DND-41 (cell line): ENCODE measurements at places on chromosomes 5 and 9.
A peak's percentile ranks its signal among the peaks of the same experiment; 100 is the strongest.

- H3K27ac ChIP-seq = no peak overlapping the region
- H3K27me3 ChIP-seq = no peaks in the 10 kb centered on the region
- no peak for DNase-seq
These were observed 58.5 kb downstream of the DCP2 start for GRCh38 chr5:113035096-113035495.

- H3K4me3 ChIP-seq = no peak overlapping the region
- no peaks in the 10 kb centered on the region for H3K36me3 ChIP-seq
- peak; percentile 45 for DNase-seq
- H3K27me3 ChIP-seq = no peaks in the 10 kb centered on the region
- no peak overlapping the region for H3K27ac ChIP-seq
- no peaks in the 10 kb centered on the region for H3K4me1 ChIP-seq
These were observed 4.4 kb upstream of the IL3 start for GRCh38 chr5:132055808-132056609.

GRCh38 chr9:84950879-84951811 is 281.6 kb downstream of the NTRK2 start:
- DNase-seq = no peak
- no peaks in the 10 kb centered on the region for H3K27me3 ChIP-seq
- no peak overlapping the region for H3K27ac ChIP-seq
- no peak overlapping the region for H3K4me3 ChIP-seq
- no peaks in the 10 kb centered on the region for H3K4me1 ChIP-seq
- no peaks in the 10 kb centered on the region for H3K36me3 ChIP-seq

- no peak overlapping the region for H3K27ac ChIP-seq
- no peaks in the 10 kb centered on the region for H3K4me1 ChIP-seq
- H3K36me3 ChIP-seq = no peaks in the 10 kb centered on the region
- no peak for DNase-seq
These were observed 83.9 kb upstream of the CXCL14 start for GRCh38 chr5:135662683-135663082.

- no peak for DNase-seq
- no peaks in the 10 kb centered on the region for H3K27me3 ChIP-seq
- no peak overlapping the region for H3K4me3 ChIP-seq
- H3K36me3 ChIP-seq = no peaks in the 10 kb centered on the region
- no peak overlapping the region for H3K27ac ChIP-seq
These were observed 11.8 kb upstream of the ENTREP1 start for GRCh38 chr9:69313175-69313574.

DNA sequence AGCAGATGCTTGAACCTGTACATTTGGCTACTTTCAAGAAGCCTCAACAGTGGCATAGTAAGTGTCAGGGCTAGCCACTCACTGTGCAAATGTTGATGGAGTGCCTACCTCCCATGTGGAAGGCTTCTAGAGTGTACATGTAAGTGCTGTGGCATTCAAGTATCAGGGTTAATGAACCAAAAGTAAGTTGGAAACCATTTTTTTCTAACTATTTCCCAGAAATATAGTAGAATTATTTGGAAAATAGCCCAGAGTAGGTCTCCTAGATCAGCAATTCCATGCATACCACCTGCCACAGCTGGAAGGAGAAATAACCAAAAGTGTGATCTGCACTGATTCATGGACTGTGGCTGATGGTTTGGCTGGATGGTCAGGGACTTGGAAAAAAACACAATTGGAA is 53.3 kb downstream of the FOXD1 start:
- no peak for DNase-seq
- no peak overlapping the region for H3K27ac ChIP-seq
- H3K4me3 ChIP-seq = no peak overlapping the region
- no peaks in the 10 kb centered on the region for H3K36me3 ChIP-seq

DNA sequence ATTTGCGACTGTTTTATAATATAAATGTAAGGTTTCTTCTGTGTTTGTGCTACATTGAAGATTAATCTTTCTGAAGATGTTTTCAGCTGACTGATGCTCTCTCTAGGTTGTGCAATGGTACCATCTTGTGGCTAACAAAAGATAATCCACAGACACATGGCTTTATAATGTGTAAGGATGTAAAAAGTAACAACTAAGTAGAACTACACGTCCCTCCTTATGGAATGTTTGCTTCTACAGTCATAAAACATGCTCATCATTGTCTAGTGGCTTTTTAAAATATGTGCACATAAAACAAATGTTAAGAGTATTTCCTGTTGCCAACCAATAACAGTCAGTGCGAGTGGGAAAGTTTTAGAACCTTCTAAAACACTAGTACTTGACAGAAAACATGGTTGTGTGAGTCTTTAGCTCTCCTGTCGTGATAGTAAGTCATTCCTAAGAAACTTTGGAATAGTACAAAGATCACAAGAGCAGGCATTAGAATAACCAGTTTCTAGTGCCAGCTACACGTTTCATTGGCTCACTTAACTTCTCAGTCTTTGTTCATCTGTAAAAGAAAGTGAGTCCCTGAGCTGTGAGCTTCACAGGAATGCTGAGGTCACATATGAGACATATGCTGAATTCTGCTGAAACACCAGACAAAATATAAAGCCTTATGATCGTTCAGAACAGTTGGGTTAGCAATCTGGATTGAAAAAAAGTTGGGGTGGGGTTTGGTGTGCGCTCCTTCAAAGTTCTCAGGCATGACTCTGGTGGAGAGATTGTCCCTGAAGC is 75.7 kb upstream of the GLIS3 start:
- no peaks in the 10 kb centered on the region for H3K4me1 ChIP-seq
- H3K36me3 ChIP-seq = no peaks in the 10 kb centered on the region
- DNase-seq = no peak
- no peak overlapping the region for H3K4me3 ChIP-seq

- no peaks in the 10 kb centered on the region for H3K4me1 ChIP-seq
- H3K27ac ChIP-seq = no peak overlapping the region
- DNase-seq = no peak
- H3K4me3 ChIP-seq = no peak overlapping the region
- H3K36me3 ChIP-seq = no peaks in the 10 kb centered on the region
- no peaks in the 10 kb centered on the region for H3K27me3 ChIP-seq
These were observed 161.3 kb downstream of the YIPF5 start for GRCh38 chr5:144009116-144009515.

GRCh38 chr5:6700074-6700684 is 13.1 kb upstream of the TENT4A start:
- H3K4me1 ChIP-seq = no peaks in the 10 kb centered on the region
- peaks cover 4% of the 10 kb centered on the region for H3K27me3 ChIP-seq
- no peak overlapping the region for H3K27ac ChIP-seq
- DNase-seq = no peak

- no peak for DNase-seq
- peak overlapping the region; percentile 87 for H3K27ac ChIP-seq
- no peak overlapping the region for H3K4me3 ChIP-seq
- peaks cover 26% of the 10 kb centered on the region for H3K4me1 ChIP-seq
- H3K36me3 ChIP-seq = no peaks in the 10 kb centered on the region
- no peaks in the 10 kb centered on the region for H3K27me3 ChIP-seq
These were observed 3.0 kb downstream of the ECSCR start for GRCh38 chr5:139459451-139459934.

DNA sequence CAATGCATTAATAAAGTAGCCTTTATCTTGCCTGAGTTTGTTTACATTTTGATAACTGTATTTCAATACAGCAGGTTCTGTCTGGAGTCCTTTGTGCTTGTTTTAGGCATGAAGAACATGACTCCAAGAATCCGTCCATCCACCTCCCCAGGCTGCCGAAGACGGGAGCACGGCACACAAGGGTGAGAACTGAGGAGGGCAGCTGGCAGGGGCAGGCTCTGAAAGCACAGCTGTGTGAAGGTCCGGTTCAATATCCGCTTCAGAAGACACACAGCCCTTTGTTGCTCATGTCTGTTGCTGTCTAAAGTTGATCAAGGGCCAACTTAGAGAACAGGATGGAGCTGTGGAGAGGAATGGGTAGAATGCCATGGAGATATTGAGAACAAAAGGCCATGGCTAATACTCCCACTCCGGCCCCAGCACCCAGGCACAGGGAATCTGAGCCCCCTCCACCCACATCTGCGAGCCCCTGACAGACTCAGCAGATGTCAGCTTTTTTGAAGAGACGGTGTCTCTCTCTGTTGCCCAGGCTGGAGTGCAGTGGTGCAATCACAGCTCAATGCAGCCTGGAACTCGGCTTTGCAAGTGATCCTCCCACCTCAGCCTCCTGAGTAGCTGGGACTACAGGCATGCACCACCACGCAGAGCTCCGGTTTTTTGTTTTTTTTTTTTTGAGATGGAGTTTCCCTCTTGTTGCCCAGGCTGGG is 58.5 kb upstream of the GNE start:
- no peaks in the 10 kb centered on the region for H3K4me1 ChIP-seq
- H3K36me3 ChIP-seq = no peaks in the 10 kb centered on the region
- H3K27ac ChIP-seq = no peak overlapping the region
- H3K4me3 ChIP-seq = no peak overlapping the region
- no peak for DNase-seq

GRCh38 chr5:1251678-1252580 is 26.7 kb downstream of the SLC6A18 start:
- peaks cover 20% of the 10 kb centered on the region for H3K4me1 ChIP-seq
- H3K27me3 ChIP-seq = no peaks in the 10 kb centered on the region
- DNase-seq = no peak
- H3K27ac ChIP-seq = no peak overlapping the region
- H3K4me3 ChIP-seq = no peak overlapping the region
- no peaks in the 10 kb centered on the region for H3K36me3 ChIP-seq

- no peaks in the 10 kb centered on the region for H3K27me3 ChIP-seq
- no peak overlapping the region for H3K27ac ChIP-seq
- H3K4me3 ChIP-seq = no peak overlapping the region
- no peaks in the 10 kb centered on the region for H3K4me1 ChIP-seq
- H3K36me3 ChIP-seq = no peaks in the 10 kb centered on the region
These were observed 145.4 kb downstream of the CMYA5 start for GRCh38 chr5:79834754-79835714.

DNA sequence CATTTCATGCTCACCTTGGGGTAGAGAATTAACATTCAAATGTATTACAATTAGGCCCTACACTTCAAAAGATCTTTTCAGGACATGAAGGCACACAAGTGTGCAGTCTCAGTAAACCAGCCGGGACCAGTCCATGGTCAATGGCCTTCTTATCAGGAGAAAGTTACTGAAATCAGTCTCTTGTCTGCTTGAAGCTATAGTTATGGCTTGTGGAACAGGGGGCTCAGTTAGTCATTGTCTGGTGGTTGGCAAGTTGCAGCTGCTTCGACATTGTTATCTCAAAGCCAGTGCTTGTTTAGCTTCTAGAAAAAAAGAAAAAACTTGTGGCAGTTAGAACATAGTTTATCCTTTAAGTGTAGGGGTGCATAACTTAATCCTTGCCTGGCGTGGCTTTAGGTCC is 213.1 kb upstream of the ACO1 start:
- no peak overlapping the region for H3K4me3 ChIP-seq
- H3K4me1 ChIP-seq = no peaks in the 10 kb centered on the region
- no peaks in the 10 kb centered on the region for H3K36me3 ChIP-seq
- no peaks in the 10 kb centered on the region for H3K27me3 ChIP-seq
- H3K27ac ChIP-seq = no peak overlapping the region
- no peak for DNase-seq

DNA sequence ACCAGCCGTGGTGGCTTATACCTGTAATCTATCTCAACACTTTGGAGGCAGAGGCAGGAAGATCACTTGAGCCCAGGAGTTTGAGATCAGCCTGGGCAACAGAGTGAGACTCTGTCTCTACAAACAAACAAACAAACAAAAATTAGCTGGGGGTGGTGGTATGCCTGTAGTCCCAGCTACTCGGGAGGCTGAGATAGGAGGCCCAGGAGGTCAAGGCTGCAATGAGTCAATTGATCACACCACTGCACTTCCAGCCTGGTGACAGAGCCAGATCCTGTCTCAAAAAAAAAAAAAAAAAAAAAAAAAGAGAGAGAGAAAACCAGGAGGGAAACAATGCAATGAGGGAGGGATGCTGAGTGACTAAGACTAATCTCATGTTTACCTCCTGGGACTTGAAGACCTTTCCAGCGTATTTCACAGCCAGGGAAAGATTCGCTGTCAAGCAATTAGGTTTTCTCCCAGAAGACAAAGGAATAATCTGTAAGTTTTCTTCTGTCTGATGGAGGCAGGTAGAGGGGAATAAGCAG is 51.1 kb upstream of the MIER3 start:
- H3K36me3 ChIP-seq = no peaks in the 10 kb centered on the region
- no peak overlapping the region for H3K27ac ChIP-seq
- no peak overlapping the region for H3K4me3 ChIP-seq
- DNase-seq = no peak
- H3K27me3 ChIP-seq = peaks cover 8% of the 10 kb centered on the region

DNA sequence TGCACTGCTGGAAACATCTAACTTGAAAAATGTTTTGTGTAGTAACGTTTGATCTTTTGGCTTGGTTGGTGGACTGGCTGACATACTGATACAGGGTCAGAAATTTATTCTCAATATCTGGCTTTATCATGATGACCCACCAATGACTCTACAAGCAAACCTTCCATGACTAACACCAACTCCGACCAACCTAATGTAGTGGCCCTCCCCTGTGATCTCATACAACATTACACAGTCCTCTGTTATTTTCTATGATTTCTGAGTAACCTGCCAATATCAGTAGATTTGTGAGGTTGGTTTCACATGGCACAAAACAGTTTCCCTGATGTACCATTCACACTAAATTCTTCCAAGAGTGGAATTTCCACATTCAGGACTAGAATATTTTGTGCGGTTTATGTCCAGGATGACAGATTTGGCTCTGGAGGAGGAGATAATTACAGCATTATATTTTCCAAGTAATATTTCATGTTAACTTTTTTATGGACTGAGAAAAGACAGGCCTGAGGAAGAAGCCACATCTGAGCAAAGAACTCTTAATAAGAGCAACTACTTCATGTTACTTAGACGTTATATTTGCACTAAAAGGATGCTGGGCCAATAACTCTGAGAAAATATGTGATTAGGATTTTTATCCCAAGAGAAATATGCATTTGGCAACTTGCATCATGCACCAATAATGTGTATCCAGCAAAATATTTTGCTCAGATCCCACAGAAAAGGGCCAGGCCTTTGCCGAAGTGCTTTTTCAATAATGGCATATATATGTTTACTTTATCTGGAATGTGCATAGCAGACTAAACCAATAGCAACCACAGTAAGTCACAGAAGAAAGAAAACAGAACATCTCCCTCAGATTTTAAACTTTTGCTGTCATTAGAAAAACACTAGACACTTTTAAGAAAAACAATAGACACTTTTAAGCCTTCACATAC is 273.4 kb downstream of the KCNN2 start:
- H3K36me3 ChIP-seq = no peaks in the 10 kb centered on the region
- no peak for DNase-seq
- no peak overlapping the region for H3K4me3 ChIP-seq
- no peaks in the 10 kb centered on the region for H3K27me3 ChIP-seq
- no peaks in the 10 kb centered on the region for H3K4me1 ChIP-seq

- H3K27ac ChIP-seq = no peak overlapping the region
- H3K36me3 ChIP-seq = no peaks in the 10 kb centered on the region
- H3K27me3 ChIP-seq = no peaks in the 10 kb centered on the region
These were observed 579.7 kb downstream of the CCDC171 start for GRCh38 chr9:16132513-16132912.

GRCh38 chr5:96633820-96634219 is 28.4 kb upstream of the CAST start:
- H3K4me1 ChIP-seq = no peaks in the 10 kb centered on the region
- DNase-seq = no peak
- H3K27ac ChIP-seq = no peak overlapping the region
- H3K27me3 ChIP-seq = no peaks in the 10 kb centered on the region
- no peaks in the 10 kb centered on the region for H3K36me3 ChIP-seq

GRCh38 chr9:77013932-77014596 is 5.4 kb upstream of the FOXB2 start:
- no peak for DNase-seq
- no peaks in the 10 kb centered on the region for H3K27me3 ChIP-seq
- H3K4me1 ChIP-seq = no peaks in the 10 kb centered on the region
- no peak overlapping the region for H3K4me3 ChIP-seq
- no peak overlapping the region for H3K27ac ChIP-seq
